Small intestine (tissue), 16 donors: ENCODE measurements at places on chromosomes 13 and 19. TPM values are rescaled to one million over a fixed set of nuclear protein-coding genes. Genes with fewer than 3 reads are reported as not detected.

The LILRB1 gene
- polyA plus RNA-seq = 0.45 TPM

The PLIN5 gene
- 1.4 TPM for polyA plus RNA-seq

The KIR2DL1 gene
- polyA plus RNA-seq = not detected

The KLK10 gene
- 0.10 TPM for polyA plus RNA-seq

DNA sequence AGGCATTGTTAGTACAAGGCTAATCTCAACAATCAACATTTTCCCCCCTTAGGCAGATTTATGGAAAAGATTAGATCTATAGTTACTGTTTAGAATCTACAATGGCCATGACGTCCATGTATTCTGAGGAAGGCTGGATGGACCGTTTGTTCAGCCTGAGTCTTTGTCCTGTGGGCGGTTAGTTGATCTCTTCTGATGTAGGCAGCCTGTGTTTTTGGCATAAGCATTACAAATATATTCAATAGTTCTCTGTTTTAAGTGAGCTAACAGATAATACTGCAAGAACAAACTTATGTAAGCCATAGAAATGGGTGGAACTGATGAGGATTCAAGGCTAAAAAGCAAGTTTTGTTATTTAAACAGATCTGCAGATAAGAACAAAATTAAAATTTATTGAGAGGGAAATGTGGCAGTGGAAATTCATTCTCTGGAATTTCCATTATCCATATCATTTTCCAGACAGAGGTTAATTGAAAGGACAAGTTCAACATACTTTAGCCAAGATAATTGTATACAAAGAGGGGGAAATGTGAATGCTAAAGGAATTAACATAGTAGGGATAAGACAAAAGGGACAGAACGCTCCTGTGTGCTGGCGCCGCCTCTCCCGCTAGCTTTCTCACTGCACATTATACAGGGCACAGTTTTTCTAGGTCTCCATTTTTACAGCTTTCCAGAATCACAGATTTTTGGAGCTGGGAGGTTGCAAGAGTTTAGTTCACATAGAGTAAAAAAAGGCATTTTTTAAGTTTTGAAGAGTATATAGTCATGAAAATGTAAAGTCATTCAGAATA, 48.6 kb downstream of the FAM124A start:
- no peaks in the 10 kb centered on the region for H3K27me3 ChIP-seq
- H3K4me3 ChIP-seq = no peak overlapping the region
- no peak overlapping the region for H3K27ac ChIP-seq
- DNase-seq = no peak
- H3K36me3 ChIP-seq = no peaks in the 10 kb centered on the region

DNA sequence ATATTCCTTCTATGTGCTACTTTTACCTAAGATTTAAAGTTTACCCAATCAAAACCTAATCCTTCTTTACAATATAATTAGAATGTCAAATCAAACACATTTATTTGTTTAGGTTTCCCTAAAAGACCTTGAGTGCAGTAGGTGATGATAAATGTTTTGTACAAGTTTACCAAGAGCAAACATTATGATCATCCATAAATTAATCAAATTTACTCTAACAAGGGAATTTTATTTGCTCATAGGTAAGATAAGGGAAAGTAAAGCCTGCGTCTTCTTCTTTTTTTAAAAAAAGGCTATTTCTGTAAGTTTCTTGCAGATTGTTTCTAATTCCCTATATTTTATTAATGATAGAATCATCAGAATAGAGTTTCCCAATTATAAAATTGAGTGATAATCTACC, 48.0 kb upstream of the PCDH17 start:
- no peak for DNase-seq
- no peak overlapping the region for H3K27ac ChIP-seq
- no peaks in the 10 kb centered on the region for H3K4me1 ChIP-seq
- no peaks in the 10 kb centered on the region for H3K27me3 ChIP-seq
- H3K4me3 ChIP-seq = no peak overlapping the region
- H3K36me3 ChIP-seq = no peaks in the 10 kb centered on the region

- H3K4me3 ChIP-seq = no peak overlapping the region
- H3K4me1 ChIP-seq = peaks cover 7% of the 10 kb centered on the region
- no peak overlapping the region for H3K27ac ChIP-seq
- H3K36me3 ChIP-seq = peaks cover 4% of the 10 kb centered on the region
These were observed 9.2 kb downstream of the RANBP3 start for GRCh38 chr19:5968431-5969373.

DNA sequence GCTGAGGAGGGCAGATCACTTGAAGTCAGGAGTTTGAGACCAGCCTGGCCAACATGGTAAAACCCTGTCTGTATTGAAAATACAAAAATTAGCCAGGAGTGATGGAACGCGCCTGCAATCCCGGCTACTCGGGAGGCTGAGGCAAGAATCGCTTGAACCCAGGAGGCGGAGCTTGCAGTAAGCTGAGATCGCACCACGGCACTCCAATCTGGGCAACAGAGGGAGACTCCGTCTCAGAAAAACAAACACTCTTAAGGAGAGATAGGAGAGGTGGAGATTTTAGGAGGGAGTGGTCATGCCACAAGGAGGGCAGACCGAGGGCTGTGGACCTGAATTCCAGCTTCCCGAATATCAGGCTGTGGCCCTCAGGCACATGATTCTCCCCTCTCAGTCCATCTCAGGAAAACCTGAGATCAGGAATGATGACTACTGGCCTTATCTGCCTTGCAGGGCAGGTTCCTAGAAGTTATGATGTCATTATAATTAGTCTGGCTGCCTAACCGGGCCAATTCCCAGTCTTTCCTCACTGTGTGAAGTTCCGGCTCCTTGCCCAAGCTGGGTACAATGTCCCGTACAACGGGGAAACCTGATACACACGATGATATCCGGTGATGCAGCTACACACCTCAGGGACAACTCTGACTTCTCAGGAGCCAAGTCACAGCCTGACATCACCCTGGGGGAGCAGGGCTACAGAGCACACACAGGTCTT, 2.5 kb downstream of the SLC35E1 start:
- H3K36me3 ChIP-seq = peaks cover 10% of the 10 kb centered on the region
- DNase-seq = no peak
- H3K27me3 ChIP-seq = no peaks in the 10 kb centered on the region
- H3K4me1 ChIP-seq = peaks cover 16% of the 10 kb centered on the region

DNA sequence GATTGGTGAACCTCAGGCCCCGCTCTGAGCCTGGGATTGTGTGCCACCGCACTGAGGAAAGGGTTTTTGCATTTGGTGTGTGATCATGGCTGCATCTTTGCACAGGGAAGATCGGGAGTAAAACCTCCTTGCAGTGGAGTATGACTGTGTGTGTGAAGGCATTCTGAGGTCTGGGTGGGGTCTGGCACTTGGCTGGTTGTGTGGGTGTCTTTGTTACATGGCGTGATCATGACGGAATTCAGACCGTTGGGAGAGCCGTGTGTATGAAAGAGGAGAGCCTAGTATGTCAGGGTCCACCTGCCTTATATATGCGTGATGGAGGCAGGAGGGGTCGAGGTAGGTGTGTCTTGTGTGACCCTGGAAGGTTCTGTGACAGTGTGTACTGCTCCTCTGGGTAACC, 740 bp upstream of the BEST2 start:
- peaks cover 3% of the 10 kb centered on the region for H3K27me3 ChIP-seq

DNA sequence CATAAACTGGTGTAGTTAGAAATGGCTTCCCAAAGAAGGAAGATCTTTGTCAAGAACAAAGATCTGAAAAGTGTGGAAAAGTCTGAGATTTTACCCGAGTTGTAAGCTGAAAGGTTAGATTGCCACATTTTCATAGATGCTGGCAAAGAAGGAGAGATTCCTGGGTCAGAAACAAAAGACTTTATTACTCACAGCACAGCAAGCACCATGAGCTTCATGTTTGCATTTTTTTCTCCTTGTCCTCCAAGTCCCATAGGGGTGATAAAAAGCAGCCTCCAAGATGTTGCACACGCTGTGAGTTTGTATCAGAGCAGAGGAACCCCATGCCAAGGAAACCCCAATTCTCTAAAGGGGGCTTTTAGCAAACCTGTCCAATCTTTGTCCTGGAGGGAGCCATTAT, 29.3 kb downstream of the MZT1 start:
- no peak overlapping the region for H3K4me3 ChIP-seq
- H3K36me3 ChIP-seq = no peaks in the 10 kb centered on the region
- no peaks in the 10 kb centered on the region for H3K27me3 ChIP-seq
- no peaks in the 10 kb centered on the region for H3K4me1 ChIP-seq
